ENCODE measurements at places on chromosomes 3 and 15. TPM values are rescaled to one million over a fixed set of nuclear protein-coding genes. Genes with fewer than 3 reads are reported as not detected.

GRCh38 chr3:194928227-194928626 lies 242.5 kb downstream of the FAM43A start:
- no peak for DNase-seq
- no peaks in the 10 kb centered on the region for H3K36me3 ChIP-seq
- no peak overlapping the region for H3K4me3 ChIP-seq
- H3K27ac ChIP-seq, result peak overlapping the region; percentile 45

ANKRD28 gene
- total RNA-seq, result 21.6 TPM

DNA sequence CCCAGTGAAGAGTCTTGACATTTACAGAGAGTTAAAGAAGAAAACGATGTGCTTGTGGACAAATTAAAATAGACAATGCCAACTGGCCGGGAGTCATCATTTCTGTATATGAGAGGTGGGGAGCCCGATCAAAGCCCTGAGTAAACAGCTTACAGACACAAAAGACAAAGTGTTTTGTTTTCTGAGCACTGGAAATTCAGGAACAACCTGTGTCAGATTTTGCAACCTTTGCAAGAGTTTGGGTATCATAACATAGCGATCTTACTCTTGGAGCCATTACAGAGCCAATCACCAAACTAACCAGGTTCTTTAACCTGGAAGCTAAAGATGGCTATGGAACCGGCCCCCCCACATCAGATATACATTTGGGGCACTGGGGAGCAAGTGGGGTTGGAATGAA lies 101.9 kb upstream of the LRIG1 start:
- no peak overlapping the region for H3K27ac ChIP-seq
- no peaks in the 10 kb centered on the region for H3K36me3 ChIP-seq
- no peak for DNase-seq
- H3K4me3 ChIP-seq, result no peak overlapping the region
- H3K4me1 ChIP-seq, result no peaks in the 10 kb centered on the region

SPESP1 gene
- total RNA-seq, result 7.6 TPM

HHLA2 gene
- total RNA-seq, result not detected

DNA sequence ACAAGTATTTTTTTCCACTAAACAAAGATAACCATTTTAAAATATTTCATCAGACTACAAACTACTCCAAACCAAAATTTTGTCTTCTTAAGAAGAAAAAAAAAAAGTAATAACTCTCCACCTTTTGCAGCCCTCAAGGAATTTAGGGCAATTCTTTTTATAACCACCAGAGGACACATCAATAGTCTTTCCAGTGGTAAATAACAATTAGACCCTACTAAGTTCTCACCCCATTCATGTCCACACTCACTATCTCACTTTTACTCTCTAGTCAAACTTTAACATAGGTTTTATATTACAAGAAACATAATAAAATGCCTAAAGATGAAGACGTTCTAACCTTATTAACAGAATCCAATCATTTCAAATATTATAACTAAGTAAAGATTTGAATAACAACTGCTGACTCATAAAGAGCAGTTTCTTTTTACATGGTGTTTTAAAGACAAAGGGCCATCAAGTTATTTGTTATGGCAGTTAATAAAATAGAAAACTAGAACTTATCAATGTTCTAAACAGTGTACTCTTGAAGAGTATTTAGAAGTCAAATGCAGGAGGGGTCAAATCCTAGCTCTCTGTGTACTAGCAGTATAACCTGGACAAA lies 33.0 kb downstream of the CCDC39 start:
- H3K4me1 ChIP-seq, result no peaks in the 10 kb centered on the region
- no peak for DNase-seq
- H3K4me3 ChIP-seq, result no peak overlapping the region
- H3K27me3 ChIP-seq, result peaks cover 13% of the 10 kb centered on the region

All from left ventricle myocardium inferior (tissue), 1 donor.